Thoracic aorta (tissue), 2 donors: ENCODE measurements at places on chromosomes 1 and 21. TPM values are rescaled to one million over a fixed set of nuclear protein-coding genes. Genes with fewer than 3 reads are reported as not detected.

- no peak for DNase-seq
Observed at GRCh38 chr21:42760361-42760950, 107.0 kb downstream of the PDE9A start.

DNA sequence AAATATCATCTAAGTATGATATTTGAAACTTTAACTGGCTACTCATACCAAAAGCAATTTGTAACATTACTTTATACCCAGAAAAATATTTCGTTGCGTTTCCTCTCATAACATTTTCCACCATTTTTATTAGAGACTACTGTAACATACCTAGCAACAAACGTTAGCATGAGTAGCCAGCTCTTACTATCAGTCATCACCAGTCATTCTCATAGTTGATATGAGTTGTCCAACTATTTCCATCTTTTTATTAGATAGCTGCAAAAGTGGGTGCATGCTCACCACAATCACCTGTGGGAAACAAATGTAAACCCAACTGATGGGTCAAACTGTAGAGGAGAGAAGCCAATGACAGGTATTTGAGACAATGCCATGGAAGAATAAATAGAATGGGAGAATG lies 114.6 kb downstream of the AKT3 start:
- no peak for DNase-seq

DNA sequence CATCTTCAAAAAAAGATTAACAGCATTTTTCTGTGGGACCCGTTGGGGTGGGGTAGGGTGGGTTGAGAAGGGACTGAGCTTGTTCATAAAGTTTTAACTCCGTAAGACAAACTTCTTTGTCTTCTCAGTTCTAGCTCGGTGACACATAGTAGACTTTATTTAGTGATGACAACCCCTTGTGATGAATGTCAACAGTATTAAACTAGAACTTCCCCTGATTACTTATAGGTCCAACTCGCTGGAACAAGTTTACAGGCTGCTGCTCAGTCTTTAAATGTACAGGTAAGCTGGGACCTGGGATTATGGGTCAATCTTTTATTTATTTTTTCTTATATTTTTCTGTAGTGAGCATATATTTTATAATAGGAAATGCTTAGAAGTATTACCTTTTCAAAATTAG lies 148.4 kb downstream of the CD247 start:
- no peak for DNase-seq

GRCh38 chr1:43447891-43448708 lies 5.6 kb downstream of the HYI start:
- DNase-seq = no peak

Gene TNFAIP8L2
- 3.9 TPM for total RNA-seq

GRCh38 chr1:84289169-84289785 lies 12.2 kb upstream of the SAMD13 start:
- no peak for DNase-seq

DNA sequence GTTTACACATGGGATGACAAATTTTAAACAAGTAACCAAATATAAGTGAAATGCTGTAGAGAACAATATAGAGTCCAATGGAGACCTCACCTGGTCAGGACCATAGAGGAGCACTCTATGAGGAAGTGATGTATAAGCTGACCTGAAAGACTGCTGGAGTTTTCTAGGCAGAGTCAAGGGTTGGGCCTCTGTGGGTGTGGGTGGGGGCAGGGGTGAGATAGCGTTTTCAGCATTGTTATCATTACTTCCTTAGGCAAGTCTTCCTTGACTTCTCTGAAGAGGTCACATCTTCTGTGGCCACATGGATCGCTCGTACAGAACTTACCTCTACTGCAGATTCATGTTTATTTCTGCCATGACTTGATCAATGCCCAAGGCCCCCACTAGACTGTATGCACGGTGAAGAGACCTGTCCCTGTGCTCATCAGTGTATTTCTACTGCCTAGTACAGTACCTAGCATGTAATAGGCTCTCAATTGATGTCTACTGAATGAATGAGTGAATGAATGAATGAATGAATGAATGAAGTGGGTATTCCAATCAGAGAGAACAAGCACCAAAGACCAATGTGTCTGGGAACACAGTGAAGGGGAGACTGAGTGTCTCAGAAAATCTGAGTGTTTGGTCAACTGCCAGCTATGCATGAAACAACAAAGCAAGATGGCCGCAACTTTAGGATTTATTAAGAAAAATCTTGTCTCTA lies 116.5 kb downstream of the RNF220 start:
- DNase-seq = no peak

DNA sequence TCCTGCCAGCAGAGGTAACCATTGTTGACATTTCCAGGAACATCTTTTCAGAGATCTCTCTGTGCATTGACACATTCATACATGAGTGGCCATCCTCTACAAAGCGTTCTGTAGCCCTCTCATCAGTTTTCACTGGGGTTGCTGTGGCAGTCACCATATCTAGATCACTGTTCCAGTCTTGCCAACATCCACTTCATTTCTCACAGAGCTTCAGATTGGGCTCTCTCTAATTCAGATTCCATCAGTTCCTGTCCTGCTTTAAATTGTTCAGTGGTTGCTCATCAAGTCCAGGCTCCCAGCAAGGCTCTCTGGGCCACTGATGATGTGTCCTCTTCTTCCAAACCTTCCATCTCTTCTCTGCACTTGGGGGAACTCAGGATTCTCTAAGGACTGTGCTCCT lies 173.7 kb downstream of the KCNJ6 start:
- no peak for DNase-seq
